ENCODE measurements at places on chromosomes 2 and 18.

GRCh38 chr2:201419057-201419635 lies 32.1 kb downstream of the TRAK2 start:
- no peak for DNase-seq

DNA sequence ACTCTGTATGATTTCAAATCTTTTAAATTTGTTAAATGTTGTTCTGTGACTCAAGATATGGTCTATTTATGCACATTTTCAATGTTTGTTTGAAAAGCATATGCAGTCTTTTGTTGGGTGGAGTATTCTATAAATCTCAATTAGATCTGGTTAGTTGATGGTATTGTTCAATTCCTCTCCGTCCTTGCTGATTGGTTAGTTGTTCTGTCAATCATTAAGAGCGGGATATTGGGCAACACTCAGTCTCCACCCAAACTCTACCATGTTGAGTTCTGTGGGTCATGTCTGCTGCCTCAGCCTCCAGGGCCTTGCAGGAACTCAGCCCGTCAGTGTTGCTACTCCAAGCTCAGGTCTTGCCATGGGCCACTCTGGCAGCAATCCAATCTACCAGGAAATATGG lies 118.9 kb downstream of the VWA3B start:
- DNase-seq: no peak

- DNase-seq: no peak
Measured at GRCh38 chr18:22318745-22319407, 98.8 kb downstream of the CTAGE1 start.

DNA sequence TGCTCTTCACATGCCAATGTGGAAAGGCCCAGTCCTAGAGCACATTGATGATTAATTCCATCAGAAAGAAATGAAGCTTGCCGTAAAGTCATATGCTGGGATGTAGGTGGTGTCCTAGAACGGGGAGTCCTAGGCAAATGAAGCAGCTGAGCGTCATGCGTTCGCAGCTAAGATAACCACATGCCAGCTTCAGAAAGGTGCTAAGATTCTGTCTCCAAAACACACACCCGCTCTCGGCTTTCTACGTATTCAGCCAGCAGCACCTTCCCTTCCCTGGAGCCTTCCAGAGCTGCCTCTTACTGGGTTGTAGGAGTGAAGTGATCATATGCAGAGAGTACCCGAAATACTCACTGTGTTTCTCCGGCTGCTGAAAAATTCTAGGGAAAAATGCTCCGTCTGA lies 421.6 kb upstream of the ID2 start:
- no peak for DNase-seq

- no peak for DNase-seq
Measured at GRCh38 chr2:113675875-113676274, 48.8 kb downstream of the RABL2A start.

DNA sequence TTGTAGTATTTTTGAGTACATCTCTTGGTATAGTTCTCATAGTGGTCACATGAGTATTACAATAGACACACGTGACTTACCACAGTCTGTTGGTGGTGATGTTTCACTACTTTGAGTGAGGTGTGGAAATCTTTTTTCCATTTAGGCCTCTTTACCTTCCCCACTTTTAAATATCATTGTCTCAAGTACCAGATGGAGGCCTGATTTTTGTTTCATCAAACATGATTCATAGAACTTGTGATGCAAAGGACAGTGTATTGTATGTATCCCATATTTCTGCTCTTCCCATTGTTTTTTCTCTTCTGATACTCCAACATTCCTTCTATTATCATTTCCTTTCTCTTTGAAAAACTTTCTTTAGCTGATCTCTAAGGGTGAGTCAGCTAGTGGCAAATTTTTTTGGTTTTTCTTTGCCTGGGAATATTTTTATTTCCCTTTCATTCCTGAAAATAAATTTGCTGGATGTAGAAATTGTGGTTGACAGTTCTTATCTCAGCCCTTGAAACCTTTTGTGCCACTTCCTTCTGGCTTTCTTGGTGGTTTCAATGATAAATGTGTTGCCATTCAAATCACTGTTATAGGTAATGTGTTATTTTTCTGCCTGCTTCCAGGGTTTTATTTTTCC lies 32.8 kb downstream of the RFX8 start:
- no peak for DNase-seq

GRCh38 chr2:5074733-5075132 lies 617.5 kb upstream of the SOX11 start:
- no peak for DNase-seq

DNA sequence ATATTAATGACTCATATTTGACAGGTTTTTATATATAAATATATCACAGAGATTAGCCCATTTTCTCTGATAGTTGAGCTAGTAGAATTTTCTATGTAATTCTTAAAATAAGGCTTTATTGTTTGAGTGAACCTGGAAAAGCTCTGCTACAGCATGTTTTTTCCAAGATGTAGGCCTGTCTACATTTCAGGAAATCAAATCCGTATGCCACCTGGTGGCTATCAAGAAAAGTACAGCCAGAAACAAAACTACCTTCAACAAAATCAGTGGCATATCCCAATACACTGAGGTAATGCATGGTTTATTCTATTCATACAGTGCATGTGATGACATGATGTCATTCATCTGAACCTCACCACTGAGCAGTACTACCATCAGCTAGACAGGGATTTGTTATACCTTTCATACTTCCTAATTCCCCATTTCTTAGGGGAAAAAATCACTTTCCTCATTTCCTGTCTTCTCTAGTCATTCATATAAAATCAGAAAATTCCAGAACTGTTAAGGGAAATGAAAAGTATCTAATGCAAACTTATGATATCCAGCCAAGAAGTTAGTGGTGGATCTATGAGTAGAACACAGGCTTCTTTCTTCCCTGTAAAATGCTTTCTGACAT lies 310.4 kb upstream of the SYT4 start:
- DNase-seq: no peak

DNA sequence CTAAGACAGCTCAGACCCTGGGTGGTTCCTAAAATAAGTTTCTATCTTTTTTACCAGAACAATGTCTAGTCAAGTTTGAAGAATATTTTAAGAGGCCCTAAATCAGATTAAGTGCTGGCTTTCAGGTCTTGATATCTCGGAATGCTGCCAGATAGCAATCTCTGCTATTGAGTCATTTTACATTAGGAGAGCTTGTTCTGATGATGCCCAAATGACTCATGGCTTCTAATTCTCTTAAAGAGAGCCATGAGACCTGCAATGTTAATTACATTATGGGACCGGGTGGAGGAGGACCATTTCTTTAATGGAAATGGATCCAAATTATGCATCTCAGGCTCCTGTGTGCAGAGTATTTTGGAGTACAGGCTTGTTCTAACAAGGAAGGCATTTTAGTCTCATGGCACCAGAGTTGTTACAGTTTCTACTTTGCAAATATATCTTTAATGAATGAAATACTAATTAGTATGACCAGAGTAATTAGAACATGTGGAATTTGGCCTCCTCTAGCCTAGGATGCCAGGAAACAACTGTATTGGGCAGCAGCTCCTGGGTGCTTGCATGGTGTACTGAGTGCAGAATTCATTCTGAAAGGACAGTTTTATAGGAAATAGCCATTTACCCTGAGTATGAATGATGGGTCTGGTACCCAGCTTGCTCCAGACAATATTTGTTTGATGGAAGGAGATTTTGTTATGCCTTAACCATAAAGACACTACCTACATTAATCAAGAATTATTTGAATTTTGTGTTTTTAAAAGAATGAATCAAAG lies 94.0 kb upstream of the SULT1C3 start:
- DNase-seq: no peak

- DNase-seq: no peak
Measured at GRCh38 chr18:31040686-31041270, 1.8 kb downstream of the DSC3 start.

DNA sequence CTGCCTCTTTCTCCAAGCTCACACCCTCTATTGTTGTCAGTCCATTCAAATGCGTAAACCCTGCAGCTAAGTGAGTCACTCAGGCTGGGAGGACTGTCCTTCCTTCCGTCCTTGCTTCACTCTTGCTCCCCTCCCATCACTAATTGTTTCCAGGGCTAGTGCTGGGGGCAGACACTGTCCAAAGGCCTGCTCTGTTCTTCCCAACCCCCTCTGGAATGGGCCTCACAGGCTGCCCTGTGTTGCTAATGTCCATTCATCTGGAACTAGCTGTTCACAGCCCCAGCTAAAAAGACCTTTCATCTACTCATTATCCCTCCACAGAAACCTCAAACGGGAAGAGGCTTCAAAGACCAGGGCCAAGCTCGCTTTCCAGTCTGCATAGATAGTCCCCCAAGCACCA lies 31.9 kb upstream of the NRP2 start:
- no peak for DNase-seq

DNA sequence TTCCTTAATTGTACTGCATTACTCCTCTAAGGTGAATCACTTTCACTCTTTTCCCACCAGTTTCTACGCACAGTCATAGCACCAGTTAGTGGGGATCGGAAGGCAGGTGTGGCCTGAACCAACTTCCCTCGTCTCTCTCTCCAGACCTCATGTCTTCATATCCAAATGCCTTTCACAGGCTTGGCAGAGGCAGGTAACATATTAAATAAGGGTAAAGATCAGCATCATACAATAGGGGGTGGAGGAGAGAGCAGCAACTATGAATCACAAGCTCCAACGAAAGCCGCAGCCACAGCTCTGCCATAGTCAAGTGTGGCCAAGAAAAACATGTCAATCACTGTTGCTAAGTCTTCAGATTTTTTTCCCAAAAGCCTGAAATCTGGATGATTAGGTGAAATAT lies 40.3 kb downstream of the AP1S3 start:
- no peak for DNase-seq

GRCh38 chr2:163658556-163658955 lies 77.3 kb downstream of the FIGN start:
- DNase-seq: no peak

GRCh38 chr2:225428360-225428759 lies 28.9 kb downstream of the NYAP2 start:
- no peak for DNase-seq

- DNase-seq: no peak
Measured at GRCh38 chr2:29014331-29014730, 33.2 kb downstream of the TOGARAM2 start.

GRCh38 chr2:100274566-100275199 lies 47.6 kb downstream of the LONRF2 start:
- no peak for DNase-seq

GRCh38 chr18:35494251-35495220 lies 3.2 kb downstream of the INO80C start:
- DNase-seq: no peak

- no peak for DNase-seq
Measured at GRCh38 chr2:128789221-128789620, 470.6 kb upstream of the HS6ST1 start.

- no peak for DNase-seq
Measured at GRCh38 chr2:7999683-8000476, 682.0 kb upstream of the ID2 start.

GRCh38 chr2:41910126-41910525 lies 137.7 kb upstream of the PKDCC start:
- no peak for DNase-seq

DNA sequence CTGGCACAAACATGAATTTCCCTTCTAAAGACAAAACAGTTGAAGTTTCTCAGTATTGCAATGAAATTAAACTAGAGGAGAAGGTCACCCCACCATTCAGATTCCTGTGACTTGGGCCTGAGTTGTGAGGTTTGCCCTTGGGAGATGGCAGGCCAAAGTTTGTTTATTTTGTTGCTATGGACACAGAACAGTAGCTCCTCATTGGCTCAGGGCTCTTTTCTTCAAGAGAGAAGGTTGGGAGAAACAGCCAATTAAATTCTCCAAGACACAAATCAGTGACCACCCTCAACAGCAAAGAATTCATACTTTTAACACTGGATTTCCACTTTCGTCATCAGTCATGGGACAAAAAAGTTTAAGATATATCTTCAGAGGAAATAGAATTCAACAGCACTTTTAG lies at the start of gene FLACC1:
TSS of gene FLACC1 (minus strand) at position 125 of the 400 bp plus-strand sequence. CDS start 5,941 bp downstream, outside the sequence.
- DNase-seq: no peak

DNA sequence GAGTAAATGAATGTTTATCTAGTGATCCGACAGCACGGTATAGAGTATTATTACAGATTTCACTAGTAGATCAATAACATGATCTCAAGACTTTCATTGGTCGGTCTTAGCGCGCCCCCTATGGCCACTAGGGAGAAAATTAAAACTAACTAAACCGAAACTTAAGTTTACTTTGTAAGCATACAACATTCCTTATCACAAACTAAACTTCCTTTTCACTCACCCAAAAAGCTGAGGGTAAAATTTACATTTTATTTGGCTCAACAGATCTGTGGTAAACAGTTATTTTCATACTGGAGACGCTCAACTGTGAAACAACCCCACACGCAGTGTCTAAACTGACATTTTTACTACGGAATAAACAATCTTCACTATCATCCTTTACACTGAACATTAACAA lies 215.6 kb upstream of the MAP2 start:
- DNase-seq: no peak

Measured in stimulated activated CD8-positive, alpha-beta memory T cell treated with anti-CD3 and anti-CD28 coated beads, Interleukin-15, amount 100 ng/mL, for 24 hours (primary cell).